ENCODE measurements at places on chromosomes 6 and 20.

DNA sequence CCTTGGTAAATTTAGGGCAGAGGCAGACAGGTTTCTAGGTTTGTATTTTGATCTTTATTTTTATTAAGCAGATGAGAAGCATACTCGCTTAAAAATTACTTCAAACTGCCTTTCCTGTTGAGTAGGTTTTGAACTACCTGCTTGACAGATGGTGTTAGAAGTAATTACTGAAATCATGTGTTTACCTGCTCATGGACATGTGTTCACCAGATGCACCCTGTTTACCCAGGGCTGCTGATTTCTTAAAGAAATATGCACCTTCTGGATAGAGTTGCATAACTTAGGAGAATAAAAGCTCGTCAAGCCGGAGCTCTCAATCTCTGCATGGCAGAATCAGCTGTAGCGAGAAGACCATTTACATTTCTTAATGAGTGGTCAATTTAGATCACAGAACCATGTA, 165.1 kb downstream of the CDKAL1 start:
- DNase-seq = no peak

DNA sequence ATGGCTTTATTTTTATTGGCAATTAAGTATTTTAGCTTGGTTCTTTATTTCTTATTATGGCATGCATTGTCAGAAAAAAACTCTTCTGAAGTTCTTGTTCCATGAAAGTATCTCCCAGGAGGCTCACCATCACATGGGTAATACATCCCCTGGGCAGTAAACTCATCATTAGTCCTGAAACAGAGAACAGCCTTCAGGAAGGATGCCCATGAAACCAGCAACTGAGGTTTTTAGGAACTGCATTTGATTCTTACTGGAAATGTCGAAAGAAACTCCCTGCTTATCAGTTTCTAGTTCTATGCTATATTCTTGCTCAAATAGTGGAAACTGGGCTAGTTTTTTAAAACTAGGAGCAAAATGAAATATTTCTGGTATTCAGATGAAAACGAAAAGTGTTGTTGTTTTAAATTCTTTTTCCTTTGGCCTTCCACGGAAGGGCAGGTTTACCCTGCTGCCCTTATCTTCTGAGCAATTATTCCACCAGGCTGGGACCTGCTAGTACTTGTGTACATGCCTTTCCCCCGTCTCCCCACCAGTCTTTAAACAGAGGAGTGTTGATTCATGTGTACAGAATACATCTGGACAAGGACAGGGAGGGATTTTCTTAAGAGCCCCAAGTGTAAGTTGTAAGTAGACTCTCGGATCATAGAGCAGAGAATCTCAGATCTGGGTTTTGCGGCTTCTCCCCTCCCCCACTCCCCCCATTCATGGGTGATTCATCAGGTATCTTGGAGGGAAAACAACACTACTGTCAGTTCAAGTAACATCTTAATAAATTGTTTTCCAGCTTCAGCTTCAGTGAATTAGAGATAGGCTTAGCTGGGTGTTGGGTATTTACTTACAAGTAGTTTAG, 81.5 kb downstream of the RTN4IP1 start:
- DNase-seq = no peak

GRCh38 chr20:24979036-24979960, 13.3 kb downstream of the APMAP start:
- DNase-seq = no peak

DNA sequence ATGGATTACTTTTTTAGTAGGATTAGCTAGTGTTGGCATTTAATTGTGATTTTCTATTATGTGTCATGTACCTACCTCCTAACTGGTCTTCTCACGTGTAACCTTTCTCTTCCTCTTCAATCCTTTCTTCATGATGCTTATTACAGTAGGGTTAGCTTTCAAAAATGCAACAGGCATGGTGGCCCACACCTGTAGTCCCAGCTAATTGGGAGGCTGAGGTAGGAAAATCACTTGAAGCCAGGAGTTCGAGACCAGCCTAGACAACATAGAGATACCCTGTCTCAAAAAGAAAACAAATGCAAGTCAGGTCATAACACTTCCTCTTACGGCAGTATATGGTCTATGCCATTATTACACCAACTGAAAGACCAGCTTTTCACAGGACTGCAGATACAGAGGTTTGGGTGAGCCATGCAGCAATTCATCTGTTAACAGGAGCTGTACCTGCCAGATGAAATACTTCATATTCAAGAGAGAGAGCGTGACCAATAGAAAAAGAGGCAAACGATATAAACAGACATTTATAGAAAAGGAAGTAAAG, 195.0 kb downstream of the TMEM242 start:
- no peak for DNase-seq

GRCh38 chr20:48801197-48801596, 26.6 kb downstream of the PREX1 start:
- no peak for DNase-seq

GRCh38 chr20:31861385-31862156, 8.8 kb downstream of the DUSP15 start:
- DNase-seq = no peak

GRCh38 chr6:144315226-144315980, 30.3 kb downstream of the UTRN start:
- no peak for DNase-seq

- DNase-seq = no peak
Measured at GRCh38 chr6:80605165-80605989, 498.9 kb downstream of the BCKDHB start.

DNA sequence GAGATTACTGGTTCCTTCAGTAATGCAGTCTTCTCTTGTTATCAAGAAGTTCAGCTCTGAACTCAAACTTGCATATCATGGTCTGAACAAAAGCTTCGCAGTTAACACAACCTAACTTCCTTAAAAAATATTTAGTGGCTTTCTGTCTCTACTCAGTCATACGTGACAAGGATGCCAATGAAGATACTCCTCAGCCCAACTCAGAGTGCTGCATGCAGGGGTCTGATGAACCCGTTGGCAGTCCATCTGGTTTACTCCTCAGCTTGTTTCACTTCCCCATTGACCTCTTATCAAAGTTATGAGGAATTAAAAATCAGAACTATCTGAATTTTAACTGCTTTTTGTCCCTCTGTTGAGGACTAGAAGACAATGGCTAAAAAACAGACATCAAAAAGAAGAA, 56.6 kb upstream of the RIN2 start:
- no peak for DNase-seq

- DNase-seq = no peak
Measured at GRCh38 chr6:155381673-155382337, 67.5 kb upstream of the TFB1M start.

DNA sequence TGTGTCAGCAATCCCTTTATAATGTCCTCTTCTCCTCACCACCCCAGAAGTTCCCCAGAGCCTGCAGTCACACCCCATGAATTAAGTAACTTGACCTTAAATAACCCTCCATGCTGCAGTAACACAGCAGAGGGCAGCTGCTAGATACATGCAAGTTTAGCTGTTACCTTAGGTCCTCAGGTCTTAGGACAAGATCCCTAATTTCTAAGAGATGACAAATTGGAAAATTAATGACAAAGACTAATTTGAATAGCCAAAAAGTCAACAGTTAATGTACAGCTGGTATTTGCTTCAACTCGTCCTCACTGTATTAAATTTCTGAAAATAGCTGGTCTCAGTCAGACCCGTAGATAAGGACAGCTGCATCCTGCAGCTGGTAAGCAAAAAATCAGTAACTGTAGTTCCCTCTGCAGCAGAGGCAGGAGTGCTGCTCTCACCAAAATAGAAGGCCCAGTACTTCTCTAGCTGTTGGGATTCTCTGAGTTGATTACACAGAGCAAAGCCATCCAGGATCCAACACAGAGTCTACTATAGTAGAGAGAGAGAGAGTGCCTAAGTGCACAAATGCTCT, 62.4 kb downstream of the TNFRSF21 start:
- DNase-seq = no peak

GRCh38 chr20:43271980-43272379, 82.3 kb upstream of the PTPRT start:
- no peak for DNase-seq

- DNase-seq = no peak
Measured at GRCh38 chr20:59850018-59850641, 83.3 kb downstream of the SYCP2 start.

DNA sequence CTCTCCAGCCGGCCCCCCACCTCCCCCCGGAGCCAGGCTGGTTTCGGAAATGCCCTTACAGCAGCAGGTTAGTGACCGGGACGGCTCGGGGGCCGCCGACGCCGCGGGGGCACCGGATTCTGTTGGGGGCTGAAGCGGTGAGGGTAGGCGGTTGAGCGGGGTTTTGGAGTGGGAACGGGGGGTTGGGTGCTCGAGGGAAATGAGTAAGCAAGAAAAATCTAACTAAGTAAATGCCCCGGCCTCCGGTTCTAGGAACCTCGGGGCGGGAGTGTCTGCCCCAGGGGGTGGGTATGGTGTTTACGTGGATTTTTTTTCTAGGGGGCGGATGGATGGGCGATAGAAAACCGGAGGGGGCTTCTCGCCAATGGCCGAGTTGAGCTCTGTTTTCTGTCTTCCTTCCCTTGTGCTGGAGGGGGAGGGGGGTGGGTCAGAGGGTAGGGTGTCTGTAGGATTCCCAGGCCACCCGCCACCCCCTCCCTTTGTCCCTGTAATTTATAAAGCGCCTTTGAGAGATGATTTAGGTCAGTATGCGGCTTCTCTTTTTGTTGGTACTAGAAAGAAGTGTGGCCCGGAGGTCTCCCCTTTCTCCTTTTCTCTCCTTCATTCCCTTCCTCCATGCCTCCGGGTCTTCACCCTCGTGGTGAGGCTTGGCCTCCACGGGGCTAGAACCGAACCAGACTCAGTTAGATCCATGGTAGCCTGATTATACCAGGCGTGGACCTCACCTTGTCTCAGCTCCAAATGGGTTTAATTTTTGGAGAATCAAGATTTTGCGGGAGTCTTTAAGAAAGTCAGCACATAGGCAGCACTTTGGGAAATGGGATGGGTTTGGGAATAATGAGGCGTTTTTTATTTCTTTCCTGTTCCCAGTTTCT, 2.3 kb downstream of the E2F3 start:
- DNase-seq = no peak

DNA sequence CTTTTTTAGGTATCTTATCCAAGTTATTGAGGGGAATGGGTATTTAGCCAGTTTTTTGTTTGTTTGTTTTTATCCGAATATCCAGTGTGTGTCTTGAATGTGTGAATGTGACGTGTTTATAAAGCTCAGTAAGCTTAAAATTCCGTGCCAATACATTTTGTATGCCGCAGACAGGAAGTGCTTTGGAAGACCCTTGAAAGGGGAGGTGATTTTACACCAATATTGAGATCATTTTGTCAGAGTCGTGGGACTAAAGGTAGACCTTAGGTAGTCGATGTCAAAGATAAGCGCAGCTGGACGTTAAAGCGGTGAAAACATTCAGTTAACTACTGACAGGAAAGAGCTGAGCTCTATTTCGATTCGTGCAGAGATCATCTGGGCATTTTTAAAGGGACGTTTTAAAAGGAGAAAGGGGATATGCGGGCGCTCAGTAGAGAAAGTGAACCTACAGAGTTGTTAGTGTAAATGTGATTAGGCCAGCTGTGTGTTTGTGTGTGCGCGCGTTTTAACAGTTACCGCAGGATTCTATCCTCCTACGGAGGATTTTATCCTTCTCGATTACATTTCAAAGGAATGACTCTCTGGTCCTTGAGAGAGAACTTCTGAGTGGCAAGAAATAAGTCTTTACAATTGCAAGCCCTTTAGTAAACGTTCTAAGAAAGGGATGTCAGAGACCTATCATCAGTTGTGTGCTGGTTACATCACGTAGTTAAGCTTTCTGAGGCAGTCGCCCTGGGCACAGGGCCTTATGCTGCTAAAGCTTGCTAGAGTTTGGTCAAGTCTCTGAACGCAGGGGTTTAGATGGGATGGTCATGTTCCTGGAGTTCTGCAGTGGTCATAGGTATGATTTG, 625 bp upstream of the ECHDC1 start:
- no peak for DNase-seq

GRCh38 chr20:24701027-24701426, 231.6 kb downstream of the SYNDIG1 start:
- DNase-seq = no peak

DNA sequence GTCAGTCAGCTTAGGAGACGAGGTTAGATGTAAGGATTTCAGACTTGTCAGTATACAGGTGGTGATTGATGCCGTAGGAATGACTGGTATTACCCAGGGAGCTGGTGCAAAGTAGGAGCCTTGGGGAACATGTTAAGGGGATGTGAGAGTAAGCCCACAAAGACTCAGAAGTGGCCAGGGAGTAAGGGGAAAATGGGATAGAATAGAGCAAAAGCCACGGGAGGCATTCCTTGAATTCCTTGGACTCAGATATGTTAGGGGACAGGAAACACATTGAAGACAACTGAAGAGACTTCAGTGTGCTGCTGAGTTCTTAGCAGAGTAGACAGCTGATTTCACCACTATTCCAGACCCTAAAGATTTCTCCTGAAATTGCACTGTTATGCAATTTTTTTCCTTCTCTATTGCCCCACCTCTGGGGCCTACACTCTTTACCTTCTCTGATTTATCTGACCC, 1.2 kb upstream of the ACAT2 start:
- no peak for DNase-seq

DNA sequence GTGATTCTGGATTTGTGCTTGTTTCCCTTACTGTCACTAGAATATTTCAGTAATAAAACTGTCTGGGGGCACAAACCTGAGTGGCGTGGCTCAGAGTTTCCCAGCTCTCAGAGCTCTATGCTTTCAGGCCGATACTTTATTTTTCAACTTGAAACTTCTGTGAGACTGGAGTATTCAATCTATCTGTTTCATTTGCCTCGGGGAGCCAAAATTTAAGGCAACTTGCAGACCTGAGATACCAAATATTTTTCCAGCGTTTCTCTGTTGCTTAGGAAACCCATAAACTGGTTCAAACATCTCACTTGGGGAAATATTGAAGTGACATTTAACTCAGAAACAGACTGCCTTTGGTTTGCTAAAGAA, 74.7 kb downstream of the SOBP start:
- no peak for DNase-seq

DNA sequence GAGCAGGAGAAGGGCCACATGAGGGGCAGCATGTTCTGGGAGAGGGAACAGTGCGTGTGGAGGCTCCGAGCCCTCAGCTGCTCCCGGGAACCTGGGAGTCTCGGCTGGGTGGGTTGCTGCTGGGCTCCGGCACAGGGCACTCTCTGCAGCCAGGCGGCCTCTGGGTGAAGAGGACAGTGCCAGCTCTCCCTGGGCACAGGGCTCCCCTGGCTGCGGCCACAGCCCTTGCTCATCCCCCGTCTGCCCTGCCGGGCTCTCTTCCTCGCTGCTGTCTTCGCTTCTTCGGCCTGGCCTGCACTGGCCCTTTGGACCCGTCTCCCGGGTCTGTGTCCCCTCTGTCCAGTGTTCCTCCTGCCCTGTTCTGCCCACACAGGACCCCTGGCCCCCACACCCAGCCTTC, 48.2 kb downstream of the CDH4 start:
- no peak for DNase-seq

DNA sequence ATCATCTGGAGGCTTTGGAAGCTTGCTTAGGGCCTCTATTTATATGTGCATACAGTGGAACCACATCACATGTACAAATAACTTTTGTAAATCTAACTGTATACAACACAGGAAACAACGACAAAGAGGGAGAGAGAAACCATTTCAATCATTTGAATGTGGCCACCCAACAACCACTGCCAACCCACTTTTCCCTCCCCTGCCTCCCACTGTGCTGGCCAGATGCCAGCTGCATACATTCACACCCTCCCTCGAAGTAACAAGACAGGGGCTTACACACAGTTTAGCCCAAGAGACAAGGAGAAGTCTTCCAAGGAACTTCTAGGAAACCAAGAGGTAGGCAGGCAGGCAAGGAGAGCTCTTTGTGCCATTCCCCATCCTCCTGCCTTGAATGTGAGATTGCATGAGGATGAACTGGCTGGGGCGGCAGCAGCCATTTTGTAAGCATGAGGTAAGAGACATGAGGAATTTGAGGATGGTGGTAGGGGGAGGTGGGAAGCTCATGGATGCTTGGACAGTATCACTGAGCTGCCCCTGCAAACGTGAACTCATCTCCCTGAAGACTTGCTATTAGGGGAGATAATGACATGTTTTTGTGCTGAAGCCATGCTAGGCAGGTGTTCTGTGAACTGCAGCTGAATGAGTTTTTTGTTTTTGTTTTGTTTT, 18.2 kb downstream of the BMP7 start:
- no peak for DNase-seq
